ENCODE measurements at places on chromosomes 2 and 18.

- no peak for DNase-seq
These were observed 28.9 kb downstream of the RRM2 start for GRCh38 chr2:10151462-10151861.

- DNase-seq, result peak; percentile 33
These were observed 27.1 kb upstream of the ZNF516 start for GRCh38 chr18:76522122-76522503.

GRCh38 chr2:84817239-84817655 lies 63.6 kb downstream of the TRABD2A start:
- no peak for DNase-seq

DNA sequence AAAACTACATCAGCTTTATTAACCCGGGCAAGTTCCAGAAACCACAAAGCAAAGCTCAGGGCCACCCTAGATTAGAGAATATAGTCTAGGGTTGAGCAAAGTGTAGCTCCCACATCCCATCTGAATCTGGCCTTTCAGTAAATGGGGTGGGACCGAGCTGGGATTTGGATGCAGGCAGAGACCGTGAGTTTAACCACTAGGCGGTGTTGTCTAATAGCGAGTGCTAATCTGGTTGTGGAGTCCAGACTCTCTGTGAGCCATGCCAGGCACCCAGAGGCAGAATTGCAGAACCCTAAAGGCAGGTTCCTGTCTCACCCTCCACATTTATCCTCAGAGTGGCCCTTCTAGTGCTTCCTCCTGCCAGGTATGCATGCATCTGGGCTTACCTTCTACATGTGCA lies 435.9 kb downstream of the TSN start:
- DNase-seq, result peak; percentile 69

DNA sequence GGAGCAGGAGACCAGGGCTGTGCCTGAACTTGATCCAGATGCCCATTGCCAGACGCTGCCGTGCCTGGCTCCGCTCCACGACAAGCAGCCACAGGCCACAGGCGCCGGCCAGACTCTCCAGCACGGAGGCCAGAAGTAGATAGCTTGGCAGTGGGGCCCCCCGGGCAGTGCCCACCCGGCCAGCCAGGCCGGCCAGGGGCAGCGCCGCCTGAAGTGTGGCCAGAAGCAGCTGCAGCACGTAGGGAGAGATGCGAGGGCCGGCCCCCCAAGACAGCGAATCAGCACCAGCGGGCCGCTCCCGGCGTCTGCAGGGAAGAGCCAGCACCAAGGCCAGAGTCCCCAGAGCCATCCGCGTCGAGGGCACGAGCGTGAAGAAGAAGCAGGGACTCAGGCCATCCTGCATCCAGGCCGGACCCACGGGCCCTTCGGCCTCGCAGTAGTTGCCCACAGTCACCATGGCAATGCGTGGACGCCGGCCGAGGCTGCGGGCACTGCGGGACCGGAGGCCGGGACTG lies 484 bp downstream of the ABCB6 start:
- peak; percentile 96 for DNase-seq

GRCh38 chr2:55618025-55618274 lies 528 bp upstream of the PPP4R3B start:
- no peak for DNase-seq

GRCh38 chr2:5695654-5696403 lies 3.6 kb downstream of the SOX11 start:
- peak; percentile 77 for DNase-seq

DNA sequence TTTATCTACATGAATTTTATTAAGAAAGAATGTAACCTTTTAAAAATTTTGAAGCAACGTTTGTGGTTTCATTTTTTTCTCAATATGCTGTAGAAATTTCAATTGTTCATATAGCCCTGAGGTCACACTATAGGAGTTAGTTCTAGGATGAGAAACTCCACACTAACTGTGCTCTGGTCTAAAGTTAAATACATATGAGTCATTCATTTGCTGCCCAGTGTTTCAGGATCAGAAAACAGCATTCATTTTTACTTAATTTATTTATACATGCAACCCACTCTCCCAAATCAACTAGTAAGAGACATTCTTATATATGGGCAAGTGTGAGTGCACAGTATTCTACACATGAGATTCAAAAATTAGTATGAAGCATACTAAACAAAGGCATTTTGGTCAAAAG lies 137.9 kb downstream of the DOCK10 start:
- DNase-seq, result no peak

GRCh38 chr2:104378853-104379374 lies 475.0 kb upstream of the POU3F3 start:
- DNase-seq, result peak; percentile 72

DNA sequence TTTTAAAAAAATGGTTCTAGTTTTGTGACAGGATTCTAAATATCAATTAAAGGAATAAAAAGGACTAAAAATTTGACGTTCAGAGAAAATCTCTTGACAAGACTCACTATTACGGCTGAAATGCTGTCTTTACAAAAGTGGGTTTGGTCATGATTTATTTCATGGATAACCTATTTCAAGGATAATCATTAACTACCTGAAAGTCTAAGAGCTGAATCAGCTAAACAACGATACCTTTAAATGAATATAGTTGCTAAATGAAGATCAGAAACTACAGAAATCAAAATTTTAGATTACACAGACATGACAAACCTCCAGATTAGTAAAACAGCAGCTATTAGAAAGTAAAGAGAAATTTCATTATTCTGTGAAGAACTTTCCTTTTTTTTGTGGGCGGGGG lies 35.7 kb downstream of the RTTN start:
- no peak for DNase-seq

GRCh38 chr18:24231773-24232735 lies 93.2 kb downstream of the CABYR start:
- no peak for DNase-seq

DNA sequence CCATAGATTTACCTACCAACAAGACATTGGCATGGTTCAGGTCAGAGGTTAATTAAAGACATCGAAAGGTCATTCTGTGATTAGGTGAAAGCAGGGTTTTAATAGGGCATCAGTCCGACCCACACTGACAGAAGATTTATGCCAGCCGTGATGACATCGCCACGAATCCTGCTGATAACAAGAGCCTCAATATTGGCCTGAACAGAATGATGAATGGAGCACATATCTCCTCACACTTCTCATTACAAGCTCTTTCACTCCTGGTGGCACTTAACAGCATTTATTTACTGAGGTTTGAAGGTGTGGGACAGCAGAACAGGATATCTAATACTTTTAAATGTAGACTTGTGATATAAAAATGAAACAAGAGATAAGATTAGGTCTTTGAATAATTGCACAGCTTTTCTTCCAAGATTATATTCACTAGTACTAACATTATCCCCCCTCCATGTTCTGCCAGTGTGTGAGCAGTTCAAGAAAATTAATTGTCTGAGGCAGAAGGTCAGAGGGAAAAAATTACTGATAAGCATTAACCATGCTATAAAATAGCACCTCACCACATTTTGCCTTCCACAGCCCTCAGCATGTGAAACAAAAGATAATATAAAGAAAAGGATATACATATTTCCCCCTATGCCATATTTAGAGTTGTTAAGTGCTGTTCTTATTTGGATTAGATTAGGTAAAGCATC lies 23.1 kb upstream of the INSIG2 start:
- DNase-seq, result no peak

DNA sequence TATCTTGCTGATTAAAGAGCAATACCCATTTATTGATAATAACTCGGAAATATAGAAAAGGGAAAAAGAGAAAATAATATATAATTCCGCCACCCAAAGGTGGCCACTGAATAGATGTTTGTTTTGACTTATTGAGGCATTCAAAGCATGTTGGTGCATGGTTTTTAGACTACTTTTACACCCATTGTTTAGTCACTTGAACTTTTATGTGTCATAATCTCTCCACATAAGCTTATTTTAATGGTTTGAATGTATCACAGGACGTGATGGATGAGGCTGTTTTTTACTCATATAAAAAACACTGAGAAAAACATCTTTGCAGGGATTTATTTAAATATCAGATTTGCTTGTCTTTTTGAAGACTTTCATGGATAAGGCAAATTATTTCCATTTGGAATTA lies 120.4 kb downstream of the ACKR3 start:
- DNase-seq, result no peak

GRCh38 chr2:73832930-73833329 lies 4.2 kb downstream of the STAMBP start:
- DNase-seq, result peak; percentile 34

DNA sequence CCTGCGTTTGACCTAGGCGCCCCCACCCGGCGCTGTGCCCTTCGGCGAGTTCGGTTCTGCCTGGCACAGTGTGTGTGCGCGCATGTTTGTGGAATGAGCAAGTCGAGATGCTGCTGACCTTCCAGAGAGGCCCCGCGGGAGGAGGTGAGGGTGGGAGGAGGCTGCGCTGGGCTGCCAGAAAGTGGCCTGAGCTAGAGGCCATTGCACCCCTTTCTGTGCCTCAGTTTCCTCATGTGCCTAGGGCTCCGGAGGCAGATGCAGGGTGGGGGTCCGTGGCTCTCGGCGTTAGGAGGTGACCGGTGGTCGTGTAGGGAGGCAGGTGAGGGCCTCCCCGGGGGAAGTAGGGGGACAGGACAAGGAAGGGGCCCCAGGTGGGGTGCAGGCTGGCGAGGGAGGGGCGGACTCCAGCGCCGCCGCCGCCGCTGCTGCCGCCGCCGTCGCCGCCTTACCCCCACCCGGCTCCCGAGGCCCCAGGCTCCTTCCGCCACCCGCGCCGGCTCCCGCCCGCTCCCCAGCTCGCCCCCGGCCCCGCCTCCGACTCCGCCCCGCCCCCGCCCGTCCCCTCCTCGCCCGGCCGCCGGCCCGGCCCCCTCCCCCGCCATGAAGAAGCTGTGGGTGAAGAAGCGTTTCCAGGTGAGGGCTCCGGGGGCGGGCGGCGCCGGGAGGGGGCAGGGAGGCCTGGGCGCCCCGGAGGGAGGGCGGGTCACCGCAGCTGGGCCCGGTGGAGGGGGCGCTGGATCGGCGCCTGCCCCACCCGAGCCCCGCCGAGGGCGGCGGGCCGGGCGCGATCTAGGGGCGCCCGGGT lies 7.0 kb downstream of the SPEG start:
- DNase-seq, result peak; percentile 76

- DNase-seq, result no peak
These were observed 4.2 kb downstream of the RNF144A start for GRCh38 chr2:6921321-6921922.

DNA sequence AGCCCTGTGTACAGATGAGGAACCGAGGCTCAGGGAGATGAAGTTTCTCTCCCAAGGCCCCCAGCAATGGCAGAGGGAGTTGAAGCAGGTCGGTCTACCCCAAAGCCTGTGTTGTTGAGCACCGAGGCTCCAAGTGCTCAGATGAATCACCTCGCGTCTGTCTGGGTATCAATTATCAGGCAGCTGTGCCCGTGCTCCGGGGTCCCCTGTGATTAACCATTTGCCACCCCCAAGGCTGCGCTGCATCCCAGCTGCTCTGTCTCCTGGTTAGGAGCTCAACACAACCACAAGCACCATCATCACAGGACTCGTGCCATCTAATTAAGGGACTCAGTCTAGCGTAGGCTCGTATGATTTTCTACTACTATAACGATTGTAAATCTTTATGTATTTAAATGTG lies 27.1 kb downstream of the LIPG start:
- DNase-seq, result no peak

DNA sequence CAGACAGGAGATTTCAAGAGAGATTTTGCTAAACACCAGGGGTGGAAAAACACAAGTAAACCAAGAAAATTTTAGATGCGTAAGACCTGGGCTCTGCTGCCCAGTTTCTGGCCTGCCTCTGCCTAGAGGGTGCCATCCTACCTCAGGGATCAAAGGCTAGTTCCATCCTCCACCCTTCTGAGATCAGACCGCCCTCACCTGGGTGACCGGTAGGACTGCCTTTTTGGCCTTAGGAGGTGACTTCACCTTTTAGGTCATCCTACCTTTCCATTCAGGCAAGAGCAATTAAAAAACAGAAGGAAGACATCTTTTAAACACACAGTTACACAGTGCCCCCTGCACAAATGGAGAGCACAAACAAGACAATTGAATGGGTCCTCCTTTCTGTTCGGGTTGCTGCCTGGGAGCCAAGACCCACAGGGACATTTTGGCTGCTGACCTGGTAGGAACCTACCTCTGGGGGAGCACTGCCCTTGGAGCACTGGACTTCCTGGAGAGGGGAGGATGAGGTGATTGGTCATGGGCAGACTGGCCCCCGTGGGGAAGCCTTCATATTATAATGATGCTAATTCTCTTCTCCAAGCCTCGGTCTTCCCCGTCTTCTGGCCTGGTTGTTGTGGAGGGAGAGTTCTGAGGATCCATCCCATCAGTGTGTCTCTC lies 3.1 kb downstream of the PSD4 start:
- DNase-seq, result no peak

DNA sequence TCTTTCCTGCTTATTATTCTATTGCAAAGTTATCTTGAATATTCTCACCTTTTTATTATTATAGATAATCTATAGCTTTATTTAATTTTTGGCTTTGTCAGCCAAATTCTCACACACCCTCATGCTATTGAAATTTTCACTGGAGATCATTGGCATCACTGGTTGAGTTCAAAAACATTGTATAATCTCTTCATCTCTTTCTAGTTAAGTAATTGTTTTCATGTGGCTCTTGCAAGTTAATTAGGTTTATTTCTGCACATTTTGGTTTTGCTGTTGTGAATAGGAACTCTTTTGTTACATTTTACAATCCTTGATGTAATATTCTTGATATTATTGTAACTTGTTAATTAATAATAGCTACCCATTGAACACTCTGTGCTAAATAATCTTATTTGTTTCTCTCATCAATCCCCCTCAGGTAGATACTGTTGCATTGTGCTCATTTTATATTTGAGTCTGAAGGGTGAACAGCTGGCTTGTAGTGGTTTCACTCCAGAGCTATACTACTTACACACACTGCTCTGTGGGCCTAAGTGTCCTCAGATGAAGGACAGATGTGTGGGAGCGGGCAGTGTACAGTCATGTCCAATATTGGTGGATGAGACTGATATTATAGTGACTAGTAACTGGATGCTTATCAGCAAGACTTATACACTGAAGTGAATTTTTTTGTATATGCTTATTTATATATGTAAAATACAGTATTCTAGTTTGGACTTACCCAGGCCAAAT lies 112.7 kb downstream of the LCLAT1 start:
- no peak for DNase-seq

GRCh38 chr2:240460781-240461431 lies 25.4 kb downstream of the GPC1 start:
- DNase-seq, result no peak

DNA sequence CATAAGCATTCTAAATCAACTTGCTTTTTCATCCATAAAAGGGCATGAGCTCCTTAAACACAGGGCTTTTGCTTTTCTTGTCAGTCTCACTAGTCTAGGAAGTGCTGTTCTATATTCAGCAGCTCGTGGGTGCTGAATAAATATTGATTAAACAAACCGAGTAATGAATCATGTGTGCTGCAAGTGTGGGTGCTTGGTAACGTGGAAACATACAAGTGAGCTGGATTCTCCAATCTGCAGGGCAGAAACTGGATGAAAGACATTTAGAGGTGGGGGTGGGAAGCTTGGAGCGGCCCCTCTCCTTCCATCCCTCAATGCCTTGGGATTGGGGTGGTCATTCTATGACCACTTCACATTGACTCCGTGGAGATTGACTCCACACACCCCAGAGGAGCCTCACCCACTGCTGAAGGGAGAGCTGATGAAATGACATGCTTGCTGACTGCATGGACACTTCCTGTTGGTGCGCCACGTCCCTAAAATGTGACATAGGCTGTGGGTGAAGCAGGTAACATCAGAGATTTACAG lies 114.6 kb downstream of the DOCK10 start:
- DNase-seq, result peak; percentile 67
